ENCODE measurements at places on chromosomes 4 and X.
A peak's percentile ranks its signal among the peaks of the same experiment; 100 is the strongest.

GRCh38 chrX:68532831-68533533 lies 34.1 kb downstream of the YIPF6 start:
- DNase-seq: no peak

GRCh38 chr4:162706632-162707031 lies 460.1 kb downstream of the NAF1 start:
- no peak for DNase-seq

- DNase-seq: no peak
Measured at GRCh38 chr4:7320206-7320797, 114.4 kb downstream of the PSAPL1 start.

DNA sequence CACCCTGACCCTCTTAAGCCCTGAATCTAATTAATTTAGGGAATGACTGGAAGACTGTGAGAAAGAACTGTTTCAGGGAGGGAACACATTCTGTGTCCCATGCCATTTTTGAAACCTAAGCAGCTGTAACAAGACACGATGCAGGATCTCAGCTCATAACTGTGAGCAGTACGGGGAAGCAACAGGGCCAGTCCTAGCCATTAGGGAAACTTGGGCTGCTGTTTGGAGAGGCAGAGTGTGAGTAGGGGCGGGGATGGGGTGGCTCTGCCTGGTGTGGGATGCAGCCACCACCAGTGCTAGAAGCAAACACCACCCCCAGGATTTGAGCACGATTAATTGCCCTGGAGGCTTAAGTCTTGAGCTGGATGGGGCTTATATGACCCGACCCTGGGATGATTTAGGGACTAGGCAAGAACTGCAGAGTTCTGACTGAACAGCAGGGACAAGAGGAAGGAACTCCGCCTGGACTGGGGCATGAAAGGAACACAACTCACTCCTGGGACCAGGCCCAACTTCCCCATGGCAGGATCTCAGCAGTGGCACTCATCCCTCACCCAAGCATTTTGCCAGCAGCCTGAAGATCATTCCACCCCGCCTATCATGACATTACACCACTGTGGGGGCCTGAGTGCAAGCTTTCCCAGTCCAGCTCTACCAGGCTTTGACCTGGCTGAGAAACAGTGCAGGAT lies 43.1 kb downstream of the ATRX start:
- DNase-seq: peak; percentile 18

DNA sequence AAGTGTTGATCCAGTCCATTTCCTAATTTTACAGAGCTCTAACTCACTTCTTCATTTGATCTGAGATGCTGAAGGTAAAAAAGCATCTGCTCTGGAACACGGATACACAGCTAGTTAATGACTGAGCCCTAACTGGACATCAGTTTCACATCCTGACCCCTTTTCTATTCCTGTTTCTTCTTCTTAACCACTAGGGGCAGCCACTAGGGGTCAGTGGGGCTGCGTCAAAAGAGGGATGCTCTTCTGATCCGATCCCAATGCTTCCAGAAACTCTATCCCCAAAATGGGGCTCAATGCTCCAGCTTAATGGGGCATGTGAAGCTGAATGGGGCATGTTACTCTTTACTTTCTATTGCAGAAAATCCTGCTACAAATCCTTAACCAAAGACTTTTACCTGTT lies 33.4 kb upstream of the PHKA2 start:
- DNase-seq: no peak

DNA sequence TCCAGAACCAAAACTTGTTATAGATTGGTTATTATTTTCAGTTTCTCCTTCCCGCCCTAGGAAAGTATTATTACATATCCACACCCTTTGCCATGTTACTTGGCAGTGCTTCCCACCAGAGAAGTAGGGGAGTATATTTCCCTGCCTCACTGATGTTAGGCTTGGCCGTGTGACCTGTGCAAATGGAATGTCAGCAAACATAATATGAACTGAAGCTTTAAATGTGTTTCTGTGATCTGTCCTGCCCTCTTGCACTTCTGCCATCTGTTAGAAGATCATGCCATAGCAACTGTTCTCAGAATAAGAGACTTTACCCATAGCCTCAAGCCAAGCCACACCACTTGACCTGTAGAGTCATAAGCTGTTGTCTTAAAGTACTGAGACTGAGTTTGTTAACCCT lies 36.7 kb upstream of the NEUROG2 start:
- no peak for DNase-seq

- no peak for DNase-seq
Measured at GRCh38 chr4:162485486-162485885, 321.7 kb upstream of the FSTL5 start.

GRCh38 chr4:108889696-108890483 lies 127.0 kb upstream of the ETNPPL start:
- DNase-seq: no peak

GRCh38 chrX:8273451-8273895 lies 102.4 kb upstream of the VCX2 start:
- no peak for DNase-seq

DNA sequence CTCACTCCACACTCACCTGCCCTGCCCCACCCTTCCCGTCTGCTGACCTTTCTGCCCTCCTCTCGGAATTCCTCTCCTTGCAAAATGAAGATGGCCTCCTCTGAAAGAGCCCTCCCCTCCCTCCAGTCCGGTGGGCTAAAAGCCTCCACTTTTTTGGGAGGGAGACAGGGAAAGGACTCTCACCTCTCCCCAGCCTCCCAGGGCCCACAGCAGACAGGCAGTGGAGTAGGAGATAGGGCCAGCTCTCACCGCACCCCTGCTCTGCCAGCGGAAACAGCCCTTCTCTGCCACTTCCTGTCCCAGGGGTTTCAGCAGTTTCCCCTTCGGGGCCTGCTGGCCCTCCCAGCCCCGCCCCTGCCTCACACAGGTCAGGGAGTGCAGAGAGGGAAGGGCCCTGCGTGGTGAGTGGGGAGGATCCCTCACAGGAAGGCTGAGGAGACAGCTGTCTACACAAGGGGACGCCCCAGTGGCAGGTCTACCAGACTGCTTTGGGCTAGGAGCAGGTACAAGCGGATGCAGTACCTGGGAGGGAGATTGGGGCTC lies 18.2 kb downstream of the ELF4 start:
- DNase-seq: no peak

DNA sequence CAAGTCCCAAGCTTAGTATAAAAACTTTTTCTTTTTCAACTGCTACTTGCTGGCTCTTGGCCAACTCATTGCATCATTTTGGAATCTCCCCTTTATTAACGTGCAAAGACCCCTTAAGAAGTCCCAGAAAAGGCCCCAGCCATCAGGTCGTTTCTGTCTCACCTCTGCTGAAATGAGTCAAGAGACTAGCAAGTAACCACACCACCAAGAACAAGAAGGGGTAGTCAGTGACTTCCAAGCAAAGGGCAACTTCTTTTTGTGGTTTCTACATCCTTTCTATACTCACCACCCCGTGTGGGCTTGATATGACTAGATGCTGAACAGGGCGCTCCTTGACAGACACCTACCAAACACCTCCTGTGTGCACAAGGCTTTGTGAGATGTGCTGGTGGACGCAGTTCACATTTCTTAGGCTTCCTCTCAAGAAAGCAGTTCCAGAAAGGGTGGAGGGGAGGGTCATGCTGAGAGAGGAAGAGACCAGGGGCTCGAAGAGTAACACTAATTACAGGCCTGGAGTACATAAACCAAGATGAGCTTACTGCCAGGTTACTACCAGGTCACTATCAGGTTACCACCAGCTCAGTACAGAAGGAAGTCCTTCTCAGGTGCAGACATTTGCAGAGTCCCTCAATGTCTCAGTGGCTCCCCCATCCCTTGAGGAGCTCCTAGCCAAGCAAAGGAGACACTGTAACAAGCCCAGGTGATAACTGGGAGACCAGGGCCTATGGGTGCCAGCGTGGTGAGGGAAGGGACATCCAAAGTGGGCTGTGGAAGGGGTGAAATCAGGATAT lies 19.3 kb downstream of the JAKMIP1 start:
- no peak for DNase-seq

- DNase-seq: no peak
Measured at GRCh38 chr4:174086829-174087799, 196.4 kb downstream of the FBXO8 start.

DNA sequence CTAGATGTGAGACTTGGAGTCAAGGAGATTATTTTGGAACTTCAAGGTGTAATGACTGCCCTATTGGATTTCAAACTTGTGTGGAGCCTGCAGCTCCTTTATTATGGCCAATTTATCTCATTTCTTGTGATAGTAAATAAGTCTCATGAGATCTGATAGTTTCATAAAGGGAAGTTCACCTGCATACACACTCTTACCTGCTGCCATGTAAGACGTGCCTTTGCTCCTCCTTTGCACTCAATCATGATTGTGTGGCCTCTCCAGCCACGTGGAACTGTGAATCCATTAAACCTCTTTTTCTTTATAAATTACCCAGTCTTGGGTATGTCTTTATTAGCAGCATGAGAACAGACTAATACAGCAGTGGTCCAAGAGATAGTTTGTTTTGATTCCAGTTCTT lies 19.1 kb downstream of the PF4 start:
- no peak for DNase-seq

DNA sequence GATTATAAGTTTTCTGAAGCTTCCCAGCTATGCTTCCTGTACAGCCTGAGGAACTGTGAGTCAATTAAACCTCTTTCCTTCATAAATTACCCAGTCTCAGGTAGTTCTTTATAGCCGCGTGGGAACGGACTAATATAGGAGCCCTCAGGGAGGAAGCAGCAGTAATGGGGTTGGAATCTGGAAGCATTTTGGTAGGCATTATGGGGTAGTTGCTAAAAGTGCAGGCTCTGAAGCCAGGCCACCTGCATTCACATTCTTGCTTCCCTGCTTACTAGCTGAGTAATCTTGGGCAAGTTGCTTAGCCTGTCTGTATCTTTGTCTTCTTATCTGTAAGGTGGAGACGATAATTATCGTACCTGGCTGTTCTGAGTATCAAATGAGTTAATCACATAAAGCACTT lies 137.9 kb upstream of the NHS start:
- DNase-seq: no peak

- no peak for DNase-seq
Measured at GRCh38 chrX:13088156-13088487, 43.7 kb upstream of the FAM9C start.

DNA sequence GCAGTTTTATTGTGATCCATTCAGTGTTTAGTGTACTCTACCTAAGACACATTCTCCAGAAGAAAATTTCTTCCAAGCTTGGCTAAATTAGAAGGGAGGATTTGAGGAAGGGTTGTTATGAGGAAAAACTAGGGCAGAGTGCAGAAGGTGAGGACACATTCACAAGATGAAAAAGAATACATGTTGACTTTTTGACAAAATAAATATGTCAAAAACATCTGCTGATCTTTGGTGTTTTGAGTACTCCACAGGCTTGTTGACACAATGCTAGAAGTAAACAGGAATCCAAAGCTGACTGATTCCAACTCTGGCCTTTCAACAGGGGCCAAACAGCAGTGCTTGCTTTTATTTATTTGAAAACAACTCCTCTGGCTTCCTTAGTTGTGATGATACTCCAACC lies 125.8 kb upstream of the SLC7A11 start:
- DNase-seq: no peak

- no peak for DNase-seq
Measured at GRCh38 chr4:2368746-2369437, 49.6 kb downstream of the ZFYVE28 start.

- DNase-seq: no peak
Measured at GRCh38 chrX:40173143-40174000, 75.6 kb upstream of the BCOR start.

DNA sequence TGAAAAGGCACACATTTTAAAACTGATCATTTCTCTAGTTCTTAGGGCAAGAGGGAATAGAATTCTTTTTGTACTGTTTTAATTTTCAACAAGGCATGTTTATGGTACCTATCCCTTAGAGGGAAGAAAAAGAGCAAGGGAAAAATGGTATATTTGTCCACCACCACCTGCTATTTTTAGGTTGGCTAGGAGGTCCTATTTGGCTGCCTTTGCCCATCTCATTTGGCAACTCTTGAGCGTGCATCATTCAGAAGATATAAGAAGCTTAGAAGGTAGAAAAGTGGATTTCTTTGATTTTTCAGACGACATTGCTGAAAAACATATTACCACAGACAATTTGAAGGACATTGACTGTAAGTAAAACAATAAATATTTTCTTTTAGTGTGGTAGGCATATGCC lies 69.0 kb downstream of the DCK start:
- DNase-seq: no peak

DNA sequence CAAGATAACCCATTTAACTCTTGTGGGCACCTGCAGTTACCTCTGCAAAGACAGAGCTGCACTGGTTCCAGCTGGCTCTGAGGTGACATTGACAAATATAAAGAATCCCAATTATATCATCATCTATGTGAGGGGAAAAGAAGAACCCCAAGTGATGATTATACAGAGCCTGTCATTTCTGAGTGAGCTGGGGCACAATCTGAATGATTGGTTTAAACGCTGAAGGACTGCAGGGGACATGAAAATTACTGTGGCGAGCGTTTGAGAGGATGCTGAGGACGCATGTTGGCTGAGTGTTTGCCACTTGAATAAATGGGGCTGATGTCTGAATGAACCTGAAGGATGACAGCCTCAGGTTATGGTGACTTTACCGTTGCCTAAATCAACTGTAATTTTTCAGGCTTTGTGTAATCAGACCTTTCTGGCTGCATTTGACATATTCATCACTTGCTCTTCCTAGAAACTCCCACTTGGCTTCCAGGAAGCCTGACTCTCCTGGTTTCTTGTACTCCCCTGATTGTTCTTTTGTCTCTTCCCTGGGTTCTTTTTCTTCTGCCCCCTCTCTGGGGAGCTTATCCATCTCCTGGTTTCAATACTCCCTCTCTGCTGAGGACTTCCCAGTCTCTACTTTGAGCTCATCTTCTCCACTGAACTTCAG lies 4.1 kb upstream of the HSD17B10 start:
- DNase-seq: no peak

DNA sequence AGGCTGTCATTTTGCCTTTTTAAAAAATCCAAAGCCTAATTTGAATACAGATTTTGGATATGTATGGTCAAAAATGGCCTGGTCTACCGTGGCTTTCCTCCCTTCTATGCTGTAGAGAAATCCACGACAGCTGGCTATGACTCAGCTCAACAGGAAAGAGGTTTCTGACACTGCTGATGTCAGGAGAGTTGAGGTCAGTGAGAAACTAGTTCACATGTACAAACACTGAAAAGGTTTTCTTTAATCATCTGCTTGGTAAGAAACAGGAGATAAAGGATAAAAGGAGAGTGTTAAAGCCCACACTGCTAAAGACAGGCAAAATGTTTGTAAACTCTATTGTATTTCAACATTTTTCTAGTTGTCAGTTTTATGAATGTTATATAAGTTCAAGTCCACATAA lies 113.9 kb downstream of the NYX start:
- DNase-seq: no peak

GRCh38 chr4:16083241-16084191 lies at the start of gene PROM1:
Gene PROM1 (minus strand): TSS chr4:16084023. CDS start chr4:16075906, 8,117 bp downstream.
- no peak for DNase-seq

DNA sequence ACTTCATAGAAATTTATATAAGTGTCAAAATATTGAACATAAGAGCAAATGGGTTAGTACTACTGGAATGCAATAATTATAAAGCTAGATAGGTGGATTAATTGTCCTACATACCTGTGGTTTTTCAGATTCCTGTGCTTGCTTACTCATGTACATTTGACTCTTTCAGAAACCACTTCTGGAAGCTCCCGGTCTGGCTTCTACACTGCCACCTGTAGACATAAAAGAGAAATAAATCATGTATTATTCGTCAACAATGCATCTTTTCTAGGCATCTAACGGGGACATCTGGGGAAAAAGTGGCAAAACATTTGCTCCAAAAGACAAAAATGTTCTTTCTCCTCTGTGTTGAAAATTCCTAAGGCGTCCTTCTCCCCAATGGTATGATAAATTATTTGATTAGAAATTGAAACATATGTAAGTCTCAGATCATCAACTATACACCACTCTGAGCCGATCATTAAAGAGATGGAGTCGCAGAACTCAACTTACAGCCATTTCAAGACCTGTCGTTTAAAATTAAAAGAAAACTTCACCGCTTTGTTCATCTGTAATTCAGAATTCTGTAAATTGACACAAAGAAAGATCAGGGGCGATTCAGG lies 648.7 kb upstream of the DIPK2B start:
- DNase-seq: no peak
